PC-3 (cell line): ENCODE measurements at places on chromosomes 2 and 18. TPM values are rescaled to one million over a fixed set of nuclear protein-coding genes. Genes with fewer than 3 reads are reported as not detected.

GRCh38 chr2:235940330-235940729 is 227.9 kb downstream of the GBX2 start:
- H3K36me3 ChIP-seq, result no peaks in the 10 kb centered on the region
- no peaks in the 10 kb centered on the region for H3K4me1 ChIP-seq
- H3K27me3 ChIP-seq, result no peaks in the 10 kb centered on the region

- H3K4me3 ChIP-seq, result no peak overlapping the region
- H3K27me3 ChIP-seq, result no peaks in the 10 kb centered on the region
- H3K27ac ChIP-seq, result no peak overlapping the region
- no peak for DNase-seq
- peaks cover 29% of the 10 kb centered on the region for H3K4me1 ChIP-seq
These were observed 99.3 kb downstream of the SPTBN1 start for GRCh38 chr2:54555318-54555837.

DNA sequence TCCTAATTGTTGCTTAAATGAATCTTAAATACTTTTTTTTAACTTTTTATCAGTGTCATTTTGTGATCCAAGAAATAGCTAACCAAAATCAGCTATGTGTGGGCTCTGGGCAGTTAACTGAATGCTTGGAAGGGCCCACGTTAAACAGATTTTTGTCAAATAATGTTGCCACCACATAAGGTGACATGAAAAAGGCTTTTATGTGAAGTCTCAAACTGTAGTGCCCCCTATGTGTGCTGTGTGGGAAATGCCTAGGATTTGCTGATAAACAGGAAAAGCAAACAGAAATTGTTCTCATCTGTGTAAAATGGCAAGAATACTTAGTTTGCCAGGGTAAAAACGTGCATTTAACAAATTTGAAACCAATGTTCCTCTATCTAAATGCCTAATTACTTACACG is 242.2 kb downstream of the ZNF516 start:
- H3K4me3 ChIP-seq, result no peak overlapping the region
- no peak overlapping the region for H3K27ac ChIP-seq
- no peak for DNase-seq
- H3K27me3 ChIP-seq, result peaks cover 62% of the 10 kb centered on the region
- no peaks in the 10 kb centered on the region for H3K4me1 ChIP-seq

DNA sequence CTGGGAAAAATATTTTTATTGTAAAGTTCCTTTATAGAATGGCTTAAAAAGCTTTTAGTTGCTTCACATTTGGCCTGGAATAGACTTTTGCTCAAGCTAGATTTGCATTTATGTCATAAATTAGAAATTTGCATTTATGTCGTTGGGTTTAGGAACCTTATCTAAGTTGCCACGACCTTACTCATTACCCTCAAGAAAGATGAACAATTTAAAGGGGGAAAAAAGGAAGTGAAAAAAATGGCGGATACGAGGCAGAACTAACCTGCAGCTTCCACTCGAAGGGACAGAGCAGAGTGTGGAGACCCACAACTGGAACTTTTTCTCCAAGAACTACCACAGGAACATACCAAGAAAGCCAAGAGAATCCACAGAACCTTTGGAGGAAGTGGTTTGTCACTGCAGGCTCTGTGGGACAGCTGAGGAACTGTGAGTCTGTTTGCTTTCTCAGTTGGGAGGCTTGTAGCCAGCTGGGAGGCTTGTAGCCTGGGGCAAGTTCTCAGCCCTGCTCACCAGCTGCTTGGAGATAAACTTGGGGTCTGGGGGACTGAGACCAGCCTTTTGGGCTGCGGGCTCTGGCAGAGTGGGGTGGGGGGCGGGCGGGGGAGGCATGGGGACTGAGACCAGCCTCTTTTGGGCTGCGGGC is 349.9 kb upstream of the MEIS1 start:
- H3K27ac ChIP-seq, result no peak overlapping the region
- no peak overlapping the region for H3K4me3 ChIP-seq
- H3K27me3 ChIP-seq, result peaks cover 32% of the 10 kb centered on the region
- H3K4me1 ChIP-seq, result no peaks in the 10 kb centered on the region

- H3K4me3 ChIP-seq, result no peak overlapping the region
- no peak for DNase-seq
- H3K27ac ChIP-seq, result no peak overlapping the region
- H3K36me3 ChIP-seq, result no peaks in the 10 kb centered on the region
- no peaks in the 10 kb centered on the region for H3K4me1 ChIP-seq
- H3K27me3 ChIP-seq, result no peaks in the 10 kb centered on the region
These were observed 636.9 kb downstream of the LRP1B start for GRCh38 chr2:141493936-141494335.

Gene SERPINB7
- 71.9 and 74.5 TPM in 2 replicates for total RNA-seq

DNA sequence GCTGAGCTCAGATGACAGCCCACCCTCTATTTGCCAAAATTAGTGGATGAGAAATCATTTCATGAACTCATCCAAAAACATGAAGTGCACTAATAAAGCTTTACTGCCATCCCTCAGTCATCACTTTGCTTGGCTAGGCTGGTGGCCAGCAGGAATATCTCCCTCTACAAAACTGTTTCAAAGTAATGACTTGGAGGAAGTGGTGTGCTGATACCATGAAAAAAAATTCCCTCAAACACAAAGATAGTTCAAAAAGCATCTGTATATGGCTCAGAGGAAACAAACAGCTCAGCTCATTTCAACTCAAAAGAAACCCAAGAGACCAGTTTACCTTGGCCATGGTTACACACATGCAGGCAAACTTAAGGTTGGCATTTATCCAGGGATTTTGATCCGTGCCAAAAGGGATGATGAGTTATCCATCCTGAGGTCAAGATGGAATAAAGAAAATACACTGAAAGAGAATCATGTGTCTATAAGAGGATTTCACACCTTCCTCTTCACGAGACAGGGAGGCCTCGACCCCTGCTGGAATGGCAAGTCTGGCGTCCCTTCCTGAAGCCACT is 18.4 kb upstream of the WIPF1 start:
- H3K27me3 ChIP-seq, result no peaks in the 10 kb centered on the region
- peak overlapping the region; percentile 91 for H3K27ac ChIP-seq
- DNase-seq, result peak; percentile 93
- peaks cover 45% of the 10 kb centered on the region for H3K4me1 ChIP-seq

DNA sequence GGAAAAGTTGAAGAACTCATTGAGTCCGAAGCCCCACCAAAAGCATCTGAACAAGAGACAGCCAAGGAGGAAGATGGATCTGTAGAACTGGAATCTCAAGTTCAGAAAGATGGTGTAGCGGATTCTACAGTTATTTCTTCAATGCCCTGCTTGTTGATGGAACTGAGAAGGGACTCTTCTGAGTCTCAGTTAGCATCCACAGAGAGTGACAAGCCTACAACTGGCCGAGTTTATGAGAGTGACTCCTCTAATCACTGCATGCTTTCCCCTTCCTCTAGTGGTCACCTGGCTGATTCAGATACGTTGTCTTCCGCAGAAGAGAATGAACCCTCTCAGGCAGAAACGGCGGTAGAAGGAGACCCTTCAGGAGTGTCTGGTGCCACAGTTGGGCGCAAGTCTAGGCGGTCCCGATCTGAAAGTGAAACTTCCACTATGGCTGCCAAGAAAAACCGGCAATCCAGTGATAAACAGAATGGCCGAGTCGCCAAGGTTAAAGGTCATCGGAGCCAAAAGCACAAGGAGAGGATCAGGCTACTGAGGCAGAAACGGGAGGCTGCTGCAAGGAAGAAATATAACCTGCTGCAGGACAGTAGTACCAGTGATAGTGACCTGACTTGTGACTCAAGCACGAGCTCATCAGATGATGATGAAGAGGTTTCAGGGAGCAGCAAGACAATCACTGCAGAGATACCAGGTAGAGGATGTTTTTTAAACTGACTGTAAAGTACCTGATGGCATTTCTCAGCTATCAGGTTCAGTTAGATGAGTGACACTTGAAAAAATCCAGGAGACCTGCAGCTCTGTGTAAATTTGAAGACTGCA is 111.9 kb downstream of the HAUS1 start:
- no peak for DNase-seq
- no peak overlapping the region for H3K27ac ChIP-seq
- no peaks in the 10 kb centered on the region for H3K27me3 ChIP-seq
- no peaks in the 10 kb centered on the region; the same call in 1 of the 2 replicates for H3K36me3 ChIP-seq

GRCh38 chr18:76443519-76444445 is 51.3 kb downstream of the ZNF516 start:
- no peak overlapping the region for H3K4me3 ChIP-seq
- no peak overlapping the region for H3K27ac ChIP-seq
- H3K27me3 ChIP-seq, result peaks cover 16% of the 10 kb centered on the region; the same call in 1 of the 2 replicates
- peaks cover 16% of the 10 kb centered on the region for H3K4me1 ChIP-seq
- no peaks in the 10 kb centered on the region for H3K36me3 ChIP-seq

- H3K4me3 ChIP-seq, result no peak overlapping the region
- peak; percentile 99 for DNase-seq
- H3K27me3 ChIP-seq, result no peaks in the 10 kb centered on the region
- peak overlapping the region; percentile 83 for H3K27ac ChIP-seq
These were observed 38.5 kb downstream of the PSMG2 start for GRCh38 chr18:12741351-12741750.

Gene ALKAL2
- total RNA-seq, result 3.6 TPM in 1 of 2 replicates, not detected in the other

DNA sequence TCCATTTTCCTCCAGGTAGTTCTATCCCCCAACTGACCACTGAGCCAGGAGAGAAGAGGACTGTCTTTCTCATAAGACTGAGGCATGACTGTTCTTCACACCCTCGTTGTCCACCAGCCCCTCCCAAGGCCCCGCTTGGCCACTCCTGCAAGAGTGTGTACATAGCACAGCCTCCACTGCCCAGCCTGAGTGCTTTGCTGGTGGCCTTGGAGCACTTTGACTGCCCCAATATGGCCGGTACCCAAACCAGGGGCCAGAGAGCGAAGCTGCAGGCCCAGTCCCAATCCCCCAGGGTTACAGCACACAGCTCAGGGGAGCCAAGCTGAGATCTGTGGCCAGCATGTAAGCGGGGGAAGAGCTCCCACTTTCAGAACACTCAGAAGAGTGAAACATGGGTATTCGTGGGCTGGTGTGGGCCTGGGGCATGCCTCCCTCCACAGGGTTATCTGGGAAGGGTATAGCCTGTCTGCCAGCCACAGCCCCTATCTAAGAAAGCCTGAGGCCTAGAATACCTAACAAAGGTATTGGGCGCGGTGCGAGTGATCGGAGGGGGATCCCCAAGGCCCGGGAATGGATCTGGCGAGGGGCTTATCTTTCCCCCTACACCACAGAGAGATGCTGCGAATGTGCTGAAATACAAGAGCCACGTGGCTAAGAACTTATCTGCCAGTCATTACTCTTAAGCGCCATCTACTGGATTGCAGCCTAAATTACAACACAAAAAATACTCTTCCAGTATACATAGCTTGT is 163.8 kb downstream of the WDPCP start:
- peak; percentile 85 for DNase-seq
- H3K36me3 ChIP-seq, result no peaks in the 10 kb centered on the region
- no peak overlapping the region for H3K27ac ChIP-seq
- H3K27me3 ChIP-seq, result no peaks in the 10 kb centered on the region
- no peak overlapping the region for H3K4me3 ChIP-seq
